ENCODE measurements at places on chromosomes 16 and 17.

DNA sequence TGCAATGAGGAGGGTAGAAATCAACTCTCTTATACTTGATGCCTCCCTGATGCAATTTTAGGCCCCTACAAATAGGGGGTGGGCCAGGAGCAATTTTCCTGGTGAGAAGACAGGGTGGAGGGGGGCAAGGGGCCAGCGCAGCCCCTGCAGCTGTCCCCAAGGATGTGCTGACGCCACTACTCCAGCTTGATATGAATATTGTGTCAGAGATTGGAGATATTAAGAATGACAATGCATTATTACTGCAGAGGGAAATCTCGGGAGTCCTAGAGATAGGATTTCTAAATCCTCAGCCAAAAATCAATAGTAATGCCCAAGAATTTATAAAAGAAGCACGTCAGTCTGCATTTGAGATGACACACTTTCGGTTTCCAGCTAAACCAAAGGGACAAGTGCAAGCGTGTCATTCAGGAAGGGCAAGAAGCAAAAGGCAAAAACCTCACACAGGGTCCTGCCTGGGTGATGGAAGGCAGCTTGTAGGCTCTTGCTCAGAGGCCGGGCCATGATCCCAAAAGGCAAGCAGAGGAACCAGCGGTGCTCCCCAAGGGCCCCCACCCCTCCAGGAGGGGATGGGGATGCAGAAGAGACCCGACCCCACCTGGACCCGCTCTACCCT, 178.8 kb downstream of the C16orf78 start:
- peak; percentile 44 for DNase-seq

GRCh38 chr17:33976831-33977230, 278.3 kb upstream of the CCL2 start:
- DNase-seq: peak; percentile 74

GRCh38 chr16:27254262-27254811, 14.2 kb downstream of the NSMCE1 start:
- no peak for DNase-seq

GRCh38 chr17:16943541-16944333, 28.2 kb downstream of the TNFRSF13B start:
- DNase-seq: no peak

All from tongue (tissue), 3 donors.